Calu3 (cell line): ENCODE measurements at places on chromosomes 7 and 10.

DNA sequence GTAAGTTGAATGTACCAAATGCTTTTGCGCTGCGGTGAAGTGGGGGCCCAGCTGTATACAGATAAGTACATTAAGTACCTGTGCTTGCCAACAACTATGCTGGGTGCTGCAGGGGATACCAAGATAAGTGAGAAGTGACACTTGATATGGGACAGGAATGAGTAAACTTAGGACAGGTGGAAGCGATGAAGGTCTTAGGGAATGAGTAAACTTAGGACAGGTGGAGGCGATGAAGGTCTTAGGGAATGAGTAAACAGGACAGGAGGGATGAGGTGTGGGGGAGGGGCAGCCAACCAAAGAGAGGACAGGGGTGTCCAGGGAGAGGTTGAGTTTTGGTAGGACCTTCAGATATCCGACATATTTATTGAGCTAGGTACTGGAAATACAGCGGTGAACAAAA is 1.4 kb downstream of the MDH2 start:
- DNase-seq = no peak

- DNase-seq = no peak
Observed at GRCh38 chr7:121793716-121794115, 79.2 kb upstream of the PTPRZ1 start.

- no peak for DNase-seq
Observed at GRCh38 chr7:135729230-135729629, 1.2 kb upstream of the SLC13A4 start.

GRCh38 chr7:113710310-113711096 is 208.3 kb downstream of the PPP1R3A start:
- peak; percentile 68 for DNase-seq

- DNase-seq = no peak
Observed at GRCh38 chr7:48085942-48086341, 3.1 kb upstream of the UPP1 start.

DNA sequence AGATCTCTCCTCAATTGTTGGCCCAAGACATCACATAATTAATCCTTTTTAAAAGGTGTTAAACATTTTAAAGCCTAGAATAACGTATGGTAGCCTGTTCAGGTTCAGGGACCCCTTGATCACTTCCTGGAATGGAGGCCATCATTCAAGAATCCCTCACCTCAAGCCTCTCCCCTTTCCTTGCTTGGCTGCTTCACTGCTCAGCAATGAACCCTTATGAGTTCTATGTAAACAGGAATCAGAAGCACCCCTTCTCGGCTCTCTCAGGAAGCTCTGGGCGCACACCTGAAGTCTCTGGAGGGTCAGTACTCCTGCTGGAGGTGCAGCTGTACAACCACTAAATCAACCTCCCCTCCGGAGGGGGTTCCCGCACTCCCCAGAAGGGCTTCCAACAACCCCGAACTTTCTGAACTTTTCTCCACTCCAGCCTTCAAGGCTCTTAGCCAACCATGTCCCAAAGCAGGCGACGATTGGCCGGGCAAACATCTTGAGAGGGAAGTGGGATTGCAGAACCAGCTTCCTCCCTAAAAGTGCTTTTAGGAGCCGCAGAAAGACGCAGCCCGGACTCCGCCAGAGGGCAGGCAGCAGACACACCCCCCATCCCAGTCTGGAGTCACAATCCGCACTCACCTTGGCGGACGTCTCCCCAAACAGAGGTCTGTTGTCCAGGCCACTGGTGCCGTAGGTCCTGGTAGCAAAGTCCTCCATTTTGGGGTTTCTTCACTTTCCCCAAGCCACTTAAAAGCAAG is 562 bp downstream of the TMEM243 start:
- peak; percentile 47 for DNase-seq
